ENCODE measurements at places on chromosomes 1 and 21.

- no peak for DNase-seq
These were observed 94.4 kb downstream of the PRDM16 start for GRCh38 chr1:3163356-3163755.

DNA sequence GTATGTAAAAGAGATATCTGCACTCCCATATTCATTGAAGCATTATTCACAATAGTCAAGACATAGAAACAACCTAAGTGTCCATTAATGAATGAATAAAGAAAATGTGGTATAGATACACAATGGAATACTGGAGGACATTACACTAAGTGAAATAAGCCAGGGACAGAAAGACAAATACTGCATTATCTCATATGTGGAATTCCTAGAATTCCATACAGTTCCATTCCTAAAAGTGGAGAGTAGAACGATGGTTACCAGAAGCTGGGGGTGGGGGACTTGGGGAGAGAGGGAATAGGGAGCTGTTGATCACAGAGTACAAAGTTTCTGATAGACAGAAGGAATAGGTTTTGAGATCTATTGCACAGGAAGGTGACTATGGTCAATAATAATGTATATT lies 7.4 kb downstream of the TMED5 start:
- no peak for DNase-seq

DNA sequence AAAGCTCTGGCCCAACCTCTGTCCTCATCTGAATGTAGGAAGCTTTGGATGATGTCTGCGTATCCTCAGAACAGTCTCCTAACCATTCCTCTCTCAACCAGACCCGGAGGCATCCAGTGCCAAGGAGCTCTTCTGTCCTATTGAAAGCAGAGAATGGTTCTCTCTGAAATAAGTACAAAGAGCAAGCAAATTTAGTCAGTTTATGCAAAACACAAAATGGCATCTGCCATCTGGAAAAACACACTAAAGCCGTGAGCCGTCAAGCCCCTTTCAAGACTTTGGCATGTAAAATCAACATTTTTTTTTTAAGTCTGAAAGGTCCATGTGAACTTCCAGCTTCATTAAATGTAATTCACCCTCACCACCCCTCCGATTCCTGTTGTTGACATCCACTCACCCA lies 21.7 kb upstream of the PROX1 start:
- no peak for DNase-seq

DNA sequence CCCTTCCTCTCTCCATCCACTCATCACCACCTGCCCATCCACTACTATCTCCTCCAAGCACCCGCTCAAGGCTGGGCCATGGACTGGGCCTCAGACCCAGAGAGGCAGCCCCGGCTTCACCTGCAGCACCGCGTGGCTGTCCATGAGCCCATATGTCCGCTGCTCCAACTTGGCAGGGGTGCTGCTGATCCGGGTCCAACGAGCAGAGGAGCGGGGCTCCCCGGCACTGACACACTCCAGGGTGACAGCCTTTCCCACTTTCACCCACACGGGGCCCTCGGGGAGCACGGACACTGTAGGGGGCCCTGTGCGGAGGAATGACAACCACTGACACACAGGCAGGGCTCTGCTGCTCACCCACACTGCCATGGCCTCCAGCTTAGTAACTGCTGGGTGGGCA lies 28.9 kb downstream of the LDLRAD2 start:
- no peak for DNase-seq

DNA sequence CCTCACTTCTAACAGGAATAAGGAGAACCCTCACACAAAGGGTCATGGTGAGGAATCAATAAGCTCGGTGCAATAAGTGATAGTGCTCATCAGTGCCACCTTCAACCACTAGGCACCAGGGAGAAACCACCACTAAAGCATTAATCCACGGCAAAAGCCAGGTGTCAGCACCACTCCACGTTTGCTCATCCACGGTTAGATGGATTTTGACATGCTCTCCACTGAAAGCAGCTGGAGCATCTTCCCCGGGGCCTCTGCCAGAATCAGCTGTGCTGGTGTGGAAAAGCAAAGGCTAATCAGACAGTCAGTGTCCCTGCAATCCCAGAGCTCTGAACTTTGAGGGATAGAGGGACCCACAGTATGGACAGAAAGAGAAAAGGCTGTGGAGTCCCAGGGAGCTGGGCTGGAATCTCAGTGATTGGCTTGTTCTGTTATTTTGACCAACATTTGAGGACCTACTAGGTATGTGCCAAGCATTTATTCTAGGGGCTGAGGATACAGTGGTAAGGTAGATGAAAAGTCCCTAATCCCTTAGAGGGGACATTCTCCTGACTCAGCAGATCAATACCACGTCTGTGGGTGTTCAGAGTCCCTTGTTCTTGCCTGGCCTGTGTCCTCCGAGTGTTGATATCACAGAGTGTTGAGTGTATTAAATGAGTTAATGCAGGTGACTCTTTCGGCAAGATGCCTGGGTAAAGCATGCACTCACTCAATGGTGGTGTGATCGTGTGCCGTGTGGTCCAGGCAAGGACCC lies 41.3 kb downstream of the FHAD1 start:
- DNase-seq = no peak

GRCh38 chr1:151828921-151829320 lies 2.7 kb downstream of the RORC start:
- DNase-seq = no peak

DNA sequence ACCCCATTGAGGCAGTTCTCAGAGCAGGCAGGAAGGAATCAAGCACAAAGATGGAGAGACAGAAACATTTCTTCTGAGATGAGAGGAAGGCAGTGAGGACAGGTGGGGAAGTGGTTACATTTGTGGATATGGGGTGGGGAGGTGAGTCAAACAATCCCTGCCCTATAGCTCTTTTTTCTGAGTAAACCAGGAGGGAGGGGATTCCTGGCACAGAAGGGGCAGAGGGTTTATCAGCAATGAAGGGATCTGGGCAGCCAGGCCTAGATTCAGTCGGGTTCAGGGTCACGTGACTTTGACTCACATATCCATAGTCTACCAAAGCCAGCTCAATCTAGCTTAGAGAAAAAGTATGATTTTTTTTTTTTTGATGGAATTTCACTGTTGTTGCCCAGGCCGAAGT lies 15.7 kb upstream of the PHC2 start:
- DNase-seq = no peak

GRCh38 chr1:172230526-172230925 lies 190.0 kb upstream of the C1orf105 start:
- DNase-seq = no peak

DNA sequence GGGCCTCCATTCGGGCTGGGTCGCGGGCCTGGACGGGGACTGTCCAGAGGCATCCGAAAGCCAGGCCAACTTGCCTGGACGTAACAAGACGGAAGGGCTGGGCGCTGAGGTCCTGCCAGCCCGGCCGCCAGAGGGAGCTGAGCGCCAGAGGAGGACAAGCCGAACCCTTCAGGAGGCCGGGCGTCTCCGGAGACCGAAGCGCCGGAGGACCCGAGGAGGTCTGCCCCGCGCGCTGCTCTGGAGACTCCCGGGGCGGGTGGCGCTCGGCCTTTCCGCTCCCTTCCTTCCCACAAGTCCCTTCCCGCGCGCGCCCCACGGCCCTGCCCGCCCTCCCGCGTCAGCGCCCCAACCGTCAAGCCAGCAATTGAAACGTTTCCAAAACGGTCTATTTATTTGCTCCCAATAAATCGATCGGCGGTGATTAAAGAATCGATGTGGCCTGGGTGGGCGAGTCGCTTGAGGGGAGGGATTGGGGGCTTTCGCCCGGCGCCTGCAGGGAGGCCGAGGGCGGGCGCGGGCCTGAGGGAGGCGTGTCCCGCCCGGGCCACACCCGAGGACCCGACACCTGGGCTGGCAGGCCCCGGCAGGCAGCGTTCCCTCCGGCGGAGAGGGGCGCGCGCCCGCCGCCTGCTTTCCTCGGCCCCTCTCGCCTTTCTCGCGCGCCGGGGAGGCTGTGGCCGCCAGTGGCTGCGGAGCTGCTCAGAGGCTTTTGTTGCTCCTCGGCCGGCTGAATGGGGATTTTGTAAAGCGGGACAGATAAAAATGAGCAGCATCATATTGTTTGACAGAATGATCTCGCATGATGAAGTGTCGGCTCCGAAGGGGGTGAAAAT lies 5.2 kb upstream of the FOXD3 start:
- no peak for DNase-seq

- DNase-seq = no peak
These were observed 8.2 kb downstream of the HAPLN2 start for GRCh38 chr1:156627313-156627880.

GRCh38 chr1:88204111-88204510 lies 480.0 kb upstream of the PKN2 start:
- DNase-seq = no peak

DNA sequence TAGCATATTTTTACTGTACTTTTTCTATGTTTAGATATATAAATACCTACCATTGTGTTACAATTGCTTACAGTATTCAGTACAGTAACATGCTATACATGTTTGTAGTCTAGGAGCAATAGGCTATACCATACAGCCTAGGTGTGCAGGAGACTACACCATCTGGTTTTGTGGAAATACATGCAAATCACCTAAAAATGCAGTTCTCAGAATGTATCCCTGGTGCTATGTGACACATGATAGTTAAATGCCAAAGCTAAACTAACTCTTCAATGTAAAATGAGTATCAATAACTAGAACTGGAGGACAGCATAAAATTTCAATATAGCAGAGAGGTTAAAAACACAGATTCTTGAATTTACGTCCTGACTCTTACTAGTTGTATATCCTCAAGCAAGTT lies 14.8 kb downstream of the NUCKS1 start:
- DNase-seq = no peak

DNA sequence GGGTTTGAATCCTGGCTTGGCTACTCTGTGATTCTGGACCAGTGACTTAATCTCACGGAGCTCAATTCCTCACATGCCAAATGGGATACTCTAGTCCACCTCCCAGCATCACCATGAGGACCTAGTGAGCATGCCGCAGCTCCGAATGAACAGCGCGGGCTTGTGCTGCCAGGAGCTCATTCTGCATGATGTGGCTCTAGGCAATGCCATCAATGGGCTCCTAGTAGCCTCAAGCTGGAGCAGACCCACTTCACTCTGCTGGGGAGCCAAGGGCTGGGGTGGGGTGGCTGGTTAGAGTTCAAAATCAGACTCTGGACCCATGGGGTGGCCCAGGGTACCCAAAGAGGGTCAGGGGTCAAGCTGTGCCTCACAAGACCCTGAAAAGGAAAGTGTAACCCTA lies 41.5 kb downstream of the CDK18 start:
- no peak for DNase-seq

- no peak for DNase-seq
These were observed 53.3 kb upstream of the TINAGL1 start for GRCh38 chr1:31523012-31523411.

DNA sequence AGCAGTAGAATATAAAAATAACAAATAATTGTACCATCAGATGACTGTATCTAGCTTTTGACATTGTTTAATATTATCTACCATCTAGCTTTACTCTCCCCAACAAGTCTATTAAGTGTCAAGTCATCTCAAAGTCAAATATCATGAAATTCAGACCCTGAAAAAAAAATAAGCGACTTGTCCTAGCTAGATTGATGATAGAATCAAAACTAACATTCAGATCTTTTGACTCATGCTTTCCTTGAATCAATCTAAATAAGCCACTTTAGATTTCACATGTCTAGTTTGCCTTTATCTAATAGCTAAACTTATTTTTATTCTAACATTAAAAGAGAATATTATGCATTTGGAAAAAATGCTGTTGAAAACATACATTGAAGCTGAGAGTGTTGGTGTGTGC lies 35.4 kb downstream of the CRB1 start:
- no peak for DNase-seq

DNA sequence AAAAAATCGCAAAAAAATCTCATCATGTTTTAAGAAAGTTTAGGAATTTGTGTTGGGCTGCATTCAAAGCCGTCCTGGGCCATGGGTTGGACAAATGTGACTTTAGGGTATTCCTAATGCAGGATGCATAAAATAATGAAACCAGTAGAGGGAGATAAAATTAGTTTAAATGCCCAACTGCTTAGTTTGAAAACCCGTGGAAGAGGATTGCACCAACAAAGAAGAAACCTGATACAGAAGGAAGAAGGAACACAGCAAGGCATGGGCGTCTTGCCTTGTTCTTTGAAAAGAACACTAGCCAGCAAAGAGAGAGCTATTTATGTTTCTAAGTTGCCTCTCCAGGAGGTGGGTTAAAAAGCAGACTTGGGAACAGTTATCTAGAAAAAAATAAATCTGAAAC lies 37.9 kb downstream of the WDR3 start:
- DNase-seq = no peak

GRCh38 chr1:162191396-162192305 lies 122.2 kb downstream of the NOS1AP start:
- DNase-seq = no peak

DNA sequence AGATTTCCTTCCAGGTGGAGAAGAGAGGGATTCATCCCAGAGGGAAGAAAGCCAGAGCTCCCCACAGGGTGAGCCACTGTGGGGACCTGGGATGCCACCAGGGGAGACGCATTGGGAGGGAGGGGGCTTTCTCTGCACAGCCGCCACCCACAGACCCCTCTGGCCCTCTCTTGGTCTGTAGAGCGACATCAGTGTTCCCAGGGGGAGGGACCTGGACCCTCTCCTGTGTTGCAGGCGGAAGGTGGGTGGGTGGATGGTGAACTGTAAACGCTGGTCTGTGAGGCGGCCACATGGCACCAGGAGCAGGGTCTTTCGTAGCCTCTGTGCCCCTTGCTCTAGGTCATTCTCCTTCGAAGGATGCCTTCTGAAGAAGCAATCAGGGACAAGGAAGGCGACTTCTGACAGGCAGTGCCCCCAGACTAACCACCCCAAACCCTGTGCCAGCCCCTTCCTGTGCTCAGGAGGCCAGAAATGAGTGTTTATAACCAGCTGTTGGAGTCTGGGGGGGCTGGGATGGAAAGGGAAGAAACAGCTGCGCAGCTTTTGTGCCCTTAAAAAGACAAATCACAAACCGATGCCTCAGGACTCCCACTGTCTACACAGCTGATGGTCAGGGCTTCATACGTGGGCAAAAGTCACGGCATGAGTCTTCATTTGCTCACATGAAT lies 121.4 kb upstream of the ZBTB40 start:
- no peak for DNase-seq

DNA sequence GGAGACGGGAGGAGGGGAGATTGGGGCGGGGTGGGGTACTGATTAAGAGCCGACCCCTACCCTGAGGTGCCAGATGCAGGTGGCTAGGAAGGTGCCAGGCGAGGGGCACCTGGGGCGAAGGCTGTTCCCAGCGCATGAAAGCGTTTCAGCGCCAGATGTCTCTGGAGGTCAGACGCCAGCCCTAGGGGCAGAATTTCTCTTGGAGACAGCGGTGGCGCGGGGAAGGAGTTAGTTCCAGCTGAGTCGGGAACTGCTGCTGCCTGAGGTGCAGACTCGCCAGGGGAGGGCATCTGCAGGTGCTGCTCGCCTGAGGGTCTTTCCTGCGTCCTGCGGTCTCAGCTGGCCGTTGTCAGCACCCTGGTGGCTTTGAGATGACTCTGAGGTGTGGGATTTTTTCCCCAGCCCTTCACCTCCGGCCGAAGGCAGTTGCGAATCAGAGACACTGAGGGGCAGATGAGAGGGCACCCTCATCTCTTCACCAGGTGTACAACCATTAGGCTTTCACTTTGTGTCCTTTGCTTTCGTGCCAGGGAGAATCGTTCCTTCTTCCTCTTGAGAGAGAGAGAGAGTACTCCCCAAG lies 539 bp downstream of the CGN start:
- DNase-seq = peak; percentile 2

Data from stimulated activated CD8-positive, alpha-beta memory T cell treated with anti-CD3 and anti-CD28 coated beads, Interleukin-4, amount 100 ng/mL, for 1 hour (primary cell).